ENCODE measurements at places on chromosomes 2 and 18.

GRCh38 chr2:121450301-121450700, 80.4 kb upstream of the RNU4ATAC start:
- DNase-seq, result no peak

- DNase-seq, result no peak
Observed at GRCh38 chr2:172098287-172098649, 4.4 kb downstream of the DLX2 start.

DNA sequence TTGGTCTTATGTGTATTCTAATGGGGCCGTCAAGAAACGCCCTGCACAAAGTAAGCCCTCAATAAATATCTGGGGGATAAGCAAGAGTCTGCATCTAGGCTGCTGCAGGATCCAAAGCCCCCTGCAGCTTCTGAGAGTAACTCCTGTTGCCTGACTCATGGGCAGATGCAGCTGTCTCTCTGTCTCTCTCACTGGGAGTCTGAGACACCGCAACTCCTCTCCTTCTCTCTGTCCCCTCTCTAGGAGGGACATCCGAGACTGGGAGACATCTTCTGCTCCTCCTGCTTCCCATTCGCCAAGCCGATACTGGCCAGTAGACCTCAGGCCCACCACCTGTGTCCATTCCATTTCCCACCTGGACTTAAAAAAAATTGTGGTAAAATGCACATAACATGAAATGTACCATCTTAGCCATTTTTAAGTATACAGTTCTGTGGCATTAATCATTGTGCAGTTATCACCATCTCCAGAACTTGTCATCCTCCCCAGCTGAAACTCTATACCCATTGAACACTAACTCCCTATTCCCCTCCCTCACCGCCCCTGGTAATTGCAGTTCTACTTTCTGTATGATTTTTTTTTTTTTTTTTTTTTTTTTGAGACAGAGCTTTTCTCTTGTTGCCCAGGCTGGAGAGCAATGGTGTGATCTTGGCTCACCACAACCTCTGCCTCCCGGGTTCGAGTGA, 20.1 kb downstream of the DYSF start:
- no peak for DNase-seq

DNA sequence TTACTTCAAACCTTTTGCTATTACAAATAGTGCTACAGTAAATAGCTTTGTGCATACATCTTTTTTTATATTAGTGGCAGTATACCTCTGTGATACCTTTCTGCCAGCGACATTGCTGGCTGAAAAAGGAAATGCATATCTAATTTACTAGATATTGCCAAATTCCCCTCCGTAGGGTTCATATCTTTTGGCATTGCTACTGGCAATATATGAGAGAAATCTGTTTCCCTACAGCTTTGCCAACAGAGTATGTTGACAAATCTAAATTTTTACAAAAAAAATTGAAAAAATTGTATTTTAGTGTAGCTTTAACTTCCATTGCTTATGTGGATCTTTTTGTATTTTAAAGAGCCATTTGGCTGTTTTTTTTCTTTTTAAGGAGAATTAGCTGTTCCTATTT, 426.7 kb downstream of the TRIB2 start:
- DNase-seq, result no peak

DNA sequence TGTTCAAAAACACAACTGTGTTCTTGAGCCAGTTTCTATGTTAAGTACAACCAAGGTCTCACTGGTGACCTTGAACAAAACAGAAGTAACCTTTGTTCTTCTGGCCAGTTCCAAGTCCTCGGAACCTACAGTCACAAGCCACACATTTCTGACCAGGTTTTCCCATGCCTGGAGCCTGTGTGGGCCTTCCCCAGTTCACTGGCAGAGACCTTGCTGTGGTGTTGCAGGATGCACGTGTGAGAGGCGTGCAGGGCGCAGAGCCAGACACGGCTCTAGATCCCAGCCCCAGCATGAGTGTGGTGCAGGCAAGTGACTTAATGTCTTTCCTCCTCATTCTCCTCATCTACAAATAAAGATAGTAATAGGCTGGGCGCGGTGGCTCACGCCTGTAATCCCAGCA, 25.5 kb upstream of the EDAR start:
- DNase-seq, result no peak

All from NCI-H510A (cell line).